ENCODE measurements at places on chromosomes 3 and 15.
A peak's percentile ranks its signal among the peaks of the same experiment; 100 is the strongest.

DNA sequence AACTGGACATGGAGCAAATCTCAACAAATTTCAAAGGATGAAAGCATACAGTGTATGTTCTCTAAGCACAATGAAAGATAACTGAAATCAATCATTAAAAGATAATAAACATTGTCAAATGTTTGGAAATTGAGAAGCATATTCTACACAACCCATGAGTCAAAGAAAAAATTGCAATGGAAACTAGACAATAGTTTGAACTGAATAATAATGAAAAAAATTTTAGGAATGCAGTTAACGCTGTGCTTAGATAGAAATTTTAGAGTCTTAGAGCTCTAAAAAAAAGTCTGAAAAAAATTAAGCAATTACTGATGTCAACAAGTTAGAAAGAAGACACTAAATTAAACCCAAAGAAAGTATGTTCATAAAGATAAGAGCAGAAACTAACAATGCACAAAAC lies 15.5 kb downstream of the RABL3 start:
- DNase-seq, result no peak

DNA sequence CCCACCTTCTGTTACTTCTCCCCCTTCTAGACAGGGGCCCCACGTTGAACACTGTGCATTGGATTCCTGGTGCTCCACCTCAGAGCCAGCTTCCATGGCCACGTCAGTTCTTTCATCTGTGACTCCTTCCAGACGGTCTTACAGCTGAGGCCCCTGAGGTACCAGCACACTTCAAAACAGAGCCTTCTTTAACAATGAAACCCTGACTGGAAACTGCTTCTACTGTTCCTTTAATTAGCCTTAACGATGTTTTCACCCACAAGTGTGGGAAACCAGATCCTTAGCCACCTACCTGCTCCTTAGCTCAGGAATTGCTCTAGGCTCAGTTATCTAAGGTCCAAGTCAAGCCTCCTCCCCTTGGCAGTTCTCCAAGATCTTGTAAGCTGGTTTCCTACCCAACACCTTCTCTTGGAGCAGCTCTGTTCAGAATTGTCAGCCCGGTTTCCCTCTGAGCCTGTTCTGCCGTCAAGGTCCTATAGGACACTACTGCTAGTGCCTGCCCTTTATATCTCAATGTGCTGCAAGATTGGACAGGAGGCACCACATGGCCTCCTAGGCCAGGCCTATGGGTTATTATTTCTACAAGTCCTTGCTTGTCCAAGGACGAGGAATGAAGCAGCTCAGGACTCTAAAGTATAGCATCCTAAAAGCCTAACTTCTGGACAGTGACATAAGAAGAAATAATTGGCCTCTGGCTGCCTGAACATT lies 80.7 kb downstream of the FMN1 start:
- DNase-seq, result no peak

DNA sequence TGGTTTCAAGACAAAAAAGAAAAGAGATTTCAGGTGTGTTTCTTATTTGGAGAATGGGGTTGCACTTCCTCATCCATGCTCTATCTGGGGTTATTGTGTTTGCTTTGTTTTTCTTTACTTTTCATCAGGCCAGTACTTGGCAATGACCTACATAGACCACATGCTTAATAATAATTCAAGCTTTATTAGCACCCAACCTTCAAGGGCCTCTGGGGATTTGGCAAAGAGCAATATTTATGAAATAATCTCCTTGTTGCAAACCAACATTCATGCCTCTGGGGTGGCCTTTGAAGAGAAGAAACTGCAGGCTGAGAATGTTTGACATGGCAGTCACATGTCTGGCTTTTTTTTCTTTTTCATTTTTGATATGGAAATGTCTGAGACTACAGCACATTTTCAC lies 68.2 kb upstream of the SNRK start:
- no peak for DNase-seq

DNA sequence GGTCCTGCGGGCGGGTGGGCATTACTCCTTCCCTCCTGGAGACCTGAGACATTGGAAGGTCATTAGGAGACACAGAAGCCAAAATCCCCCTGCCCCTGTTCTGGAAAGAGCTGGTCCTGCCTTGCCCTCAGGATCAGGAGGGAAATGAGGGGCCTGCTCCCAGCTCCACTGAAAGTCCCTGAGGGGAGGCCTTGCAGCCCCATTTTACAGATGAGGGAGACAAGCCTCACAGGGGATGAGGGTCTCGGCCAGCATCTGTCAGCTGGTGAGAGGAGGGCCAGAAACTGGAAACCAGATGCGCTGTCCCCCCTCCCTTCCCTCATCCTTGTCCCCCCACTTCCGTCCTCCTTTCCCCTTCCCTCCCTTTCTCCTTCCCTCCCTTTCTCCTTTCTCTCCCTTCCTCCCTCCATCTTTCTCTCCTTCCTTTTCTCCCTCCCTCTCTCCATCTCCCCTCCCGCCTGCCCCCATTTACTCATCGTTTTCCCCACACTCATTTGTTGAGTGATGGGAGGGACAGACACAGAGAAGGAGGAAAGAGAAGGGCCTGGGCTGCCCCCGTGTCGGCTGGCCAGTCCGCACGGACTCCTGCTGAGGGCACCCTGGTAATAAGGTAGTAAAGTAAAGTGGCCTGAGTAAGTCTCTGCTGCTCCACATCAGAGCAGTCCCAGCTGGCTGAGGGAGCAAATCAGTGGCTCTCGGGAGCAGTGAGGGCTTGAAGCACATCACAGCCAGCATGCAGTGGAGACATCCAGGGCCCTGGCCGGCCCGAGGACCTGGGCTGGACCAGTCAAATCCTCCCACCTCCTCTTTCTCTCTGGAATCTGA lies 112.4 kb upstream of the ALDH1A3 start:
- no peak for DNase-seq

DNA sequence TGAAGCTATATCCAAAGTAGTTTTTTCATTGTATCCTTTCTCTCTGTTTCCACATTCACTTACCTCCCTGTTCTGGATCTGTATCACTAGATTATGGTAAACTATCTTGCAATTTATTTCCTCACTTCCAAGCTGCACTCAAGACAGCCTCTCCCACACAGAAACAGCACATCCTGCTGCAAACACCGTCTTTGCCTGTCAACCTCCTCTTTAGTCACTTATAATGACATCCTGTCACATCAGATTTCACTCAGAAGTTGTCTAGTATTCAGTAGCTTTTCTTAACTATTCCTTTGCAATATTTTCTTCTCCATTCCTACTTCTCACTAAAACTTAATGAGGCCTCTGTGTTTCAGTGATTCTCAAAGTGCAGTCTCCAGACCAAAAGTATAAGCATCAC lies 490.8 kb downstream of the IGSF11 start:
- DNase-seq, result peak; percentile 63

GRCh38 chr15:42037656-42038055 lies 16.8 kb upstream of the PLA2G4E start:
- no peak for DNase-seq

DNA sequence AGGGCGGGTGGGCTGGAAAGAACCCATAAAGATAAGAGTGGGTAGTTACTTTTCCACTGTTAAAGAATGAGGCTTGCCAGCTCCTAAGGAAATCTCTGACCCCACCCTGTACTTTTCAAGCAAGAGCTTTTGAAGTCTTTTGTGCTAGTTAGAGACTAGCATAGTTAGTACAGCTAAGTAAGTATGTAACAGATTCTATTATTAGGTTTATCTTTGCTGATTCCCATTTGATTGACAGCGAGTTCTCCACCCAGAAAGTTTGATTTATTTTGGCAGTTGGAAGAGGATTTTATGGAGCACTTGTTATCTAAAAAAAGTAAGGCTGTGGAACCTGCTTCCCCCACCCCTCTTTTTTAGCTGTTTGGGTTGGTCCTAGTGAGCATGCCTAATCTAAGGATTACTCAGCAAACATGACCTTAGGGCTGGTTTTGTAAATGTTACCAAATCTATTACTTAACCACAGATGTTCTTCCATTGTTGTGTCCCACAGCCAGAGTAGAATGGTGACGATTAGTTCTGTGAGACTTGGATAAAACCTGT lies 57.6 kb downstream of the FNDC3B start:
- DNase-seq, result no peak

- DNase-seq, result peak; percentile 60
Observed at GRCh38 chr3:10950476-10951294, 41.9 kb upstream of the SLC6A1 start.

DNA sequence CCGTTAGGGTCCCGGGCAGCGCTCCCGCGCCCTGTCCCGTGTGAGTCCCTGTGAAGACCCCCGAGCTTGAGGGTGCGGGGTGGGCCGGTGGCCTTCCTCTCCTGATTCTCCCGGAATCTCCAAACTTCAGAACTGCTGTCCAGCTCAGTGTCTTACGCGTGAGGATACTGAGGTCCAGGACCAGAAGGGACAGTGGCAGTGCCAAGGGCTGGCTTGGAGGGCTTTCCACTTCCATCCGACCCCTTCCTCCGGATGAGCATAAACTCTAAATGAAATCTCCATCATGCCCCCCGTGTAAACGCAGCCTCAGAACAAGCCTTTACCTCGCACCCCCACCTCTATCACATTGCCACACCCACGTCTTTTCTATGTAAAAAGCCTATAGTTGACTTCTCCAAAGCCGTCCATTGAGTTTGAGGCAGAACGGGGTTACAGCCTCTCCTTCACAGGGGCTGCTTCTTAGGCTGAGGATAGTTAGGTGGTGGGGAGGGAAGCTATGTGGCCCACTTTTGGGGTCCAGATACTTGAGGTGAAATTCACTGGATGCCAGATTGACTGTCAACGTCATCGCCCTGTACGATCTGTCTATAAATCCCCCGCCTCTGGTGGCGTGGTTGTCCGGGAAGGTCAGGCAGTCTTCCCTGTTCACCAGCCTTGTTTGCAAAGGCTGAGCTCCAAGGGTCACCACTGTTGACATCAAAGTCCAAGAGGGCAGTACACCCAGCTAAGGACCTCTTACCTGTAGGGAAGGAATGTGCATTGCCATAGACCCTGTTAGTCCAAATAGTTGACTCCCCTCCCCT lies 1.1 kb downstream of the EDEM1 start:
- DNase-seq, result no peak

- no peak for DNase-seq
Observed at GRCh38 chr3:17508180-17508752, 234.2 kb downstream of the TBC1D5 start.

- no peak for DNase-seq
Observed at GRCh38 chr3:36875397-36875796, 69.5 kb downstream of the TRANK1 start.

GRCh38 chr15:91141097-91141496 lies 41.0 kb downstream of the SV2B start:
- no peak for DNase-seq

GRCh38 chr3:140122183-140122582 lies 187.2 kb downstream of the CLSTN2 start:
- no peak for DNase-seq

DNA sequence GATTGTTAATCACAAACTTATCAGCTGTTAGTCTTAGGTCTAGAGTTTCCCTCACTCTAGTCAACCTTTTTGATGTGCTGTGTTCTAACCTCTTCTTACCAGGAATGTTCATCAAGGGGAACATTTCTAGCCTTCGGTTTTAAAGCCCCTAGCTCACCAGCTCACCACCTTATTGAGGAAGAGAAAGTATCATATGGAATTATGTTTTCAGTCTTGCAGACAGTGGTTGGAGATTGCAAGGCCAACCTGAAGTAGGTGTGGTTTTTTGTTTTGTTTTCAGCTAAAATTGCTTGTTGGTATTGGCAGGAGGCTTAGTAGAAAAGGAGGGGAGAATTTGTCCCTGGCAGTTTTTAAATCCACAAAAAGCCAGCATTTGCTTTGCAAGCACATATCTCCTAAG lies 48.4 kb upstream of the CCDC80 start:
- no peak for DNase-seq

- no peak for DNase-seq
Observed at GRCh38 chr3:126109880-126110235, 25.9 kb upstream of the SLC41A3 start.

- DNase-seq, result no peak
Observed at GRCh38 chr15:50162969-50163718, 18.9 kb upstream of the SLC27A2 start.

- DNase-seq, result peak; percentile 49
Observed at GRCh38 chr15:43903864-43904290, 77.1 kb downstream of the WDR76 start.

GRCh38 chr3:66115858-66116654 lies 77.3 kb upstream of the MAGI1 start:
- no peak for DNase-seq

DNA sequence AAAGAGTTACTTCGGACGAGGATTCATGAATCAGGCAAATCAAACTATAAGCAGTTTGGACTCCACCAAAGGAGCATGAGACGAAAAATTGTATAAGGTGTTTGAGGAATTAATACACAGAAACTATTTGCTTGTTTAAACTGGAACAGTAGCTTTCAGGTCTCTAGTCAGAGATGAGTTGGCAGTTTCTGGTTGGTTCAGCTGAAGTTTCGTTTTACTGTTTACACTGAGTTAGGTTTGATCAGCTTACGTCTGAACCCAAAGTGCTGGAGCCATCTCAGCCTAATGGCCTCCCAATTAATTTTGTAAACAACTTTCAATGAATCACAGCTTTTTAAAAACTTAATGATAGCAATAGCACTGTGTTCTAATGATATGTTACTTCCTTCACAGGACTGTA lies 703.7 kb downstream of the NLGN1 start:
- DNase-seq, result no peak

- no peak for DNase-seq
Observed at GRCh38 chr3:34159613-34160420, 361.4 kb downstream of the PDCD6IP start.

GRCh38 chr3:179266701-179267211 lies 15.8 kb upstream of the KCNMB3 start:
- DNase-seq, result no peak

DNA sequence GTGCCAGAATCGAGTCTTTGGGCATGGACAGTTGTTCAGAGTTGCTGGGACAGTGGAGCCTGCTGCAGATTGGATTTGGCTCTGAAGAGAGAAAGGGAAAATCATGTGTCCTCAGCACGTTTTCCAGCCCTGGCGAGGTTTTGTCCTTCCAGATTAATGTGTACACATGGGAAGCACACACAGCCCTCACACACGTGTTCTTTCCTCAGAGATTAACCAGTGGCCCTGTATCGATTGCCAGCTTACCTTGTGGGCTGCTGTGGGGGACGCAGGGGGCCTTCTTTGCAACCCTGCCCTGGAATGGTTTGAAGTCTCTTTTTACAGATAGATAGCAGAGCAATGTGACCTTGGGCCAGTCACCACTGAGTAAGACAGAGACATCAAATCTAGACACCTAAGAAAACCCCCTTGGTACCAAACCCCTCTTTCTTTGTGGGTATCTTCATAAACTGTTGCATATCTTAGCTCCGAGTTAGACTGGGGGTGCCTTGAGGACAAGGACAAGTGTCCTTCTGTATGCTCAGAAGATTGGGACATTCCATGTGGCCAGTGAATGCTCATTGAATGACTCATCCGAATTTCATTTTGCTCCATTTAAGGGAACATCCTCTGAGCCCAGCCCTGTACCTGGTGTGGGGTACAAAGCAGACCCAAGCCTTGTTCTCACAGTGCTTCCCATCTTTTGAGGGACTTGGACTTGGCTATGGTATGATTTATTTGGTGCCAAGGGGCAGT lies 48.0 kb downstream of the SMAD6 start:
- DNase-seq, result no peak

GRCh38 chr3:112391648-112392047 lies 58.7 kb downstream of the CD200 start:
- no peak for DNase-seq

DNA sequence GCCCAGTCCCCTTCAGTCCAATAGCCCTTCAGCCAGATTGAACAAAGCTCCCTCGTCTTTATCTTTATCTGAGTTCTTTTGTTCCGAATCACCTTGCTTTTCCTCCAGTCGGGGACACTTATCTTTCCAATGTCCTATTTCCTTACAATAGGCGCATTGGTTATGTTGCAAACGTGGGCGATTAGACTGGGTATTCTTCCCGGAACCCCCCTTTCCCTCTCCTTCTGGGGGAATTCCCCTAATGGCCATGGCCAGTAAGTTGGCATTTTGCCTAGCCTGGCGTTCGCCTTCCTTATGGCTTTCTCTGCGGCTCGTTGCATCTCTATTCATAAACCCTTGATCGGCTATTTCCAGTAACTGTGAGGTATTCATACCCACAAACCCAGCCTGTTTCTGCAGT lies 82.2 kb upstream of the VEPH1 start:
- no peak for DNase-seq
